Activated CD8-positive, alpha-beta memory T cell treated with anti-CD3 and anti-CD28 coated beads for 4 hours (primary cell): ENCODE measurements at places on chromosomes 1 and 21.
A peak's percentile ranks its signal among the peaks of the same experiment; 100 is the strongest.

DNA sequence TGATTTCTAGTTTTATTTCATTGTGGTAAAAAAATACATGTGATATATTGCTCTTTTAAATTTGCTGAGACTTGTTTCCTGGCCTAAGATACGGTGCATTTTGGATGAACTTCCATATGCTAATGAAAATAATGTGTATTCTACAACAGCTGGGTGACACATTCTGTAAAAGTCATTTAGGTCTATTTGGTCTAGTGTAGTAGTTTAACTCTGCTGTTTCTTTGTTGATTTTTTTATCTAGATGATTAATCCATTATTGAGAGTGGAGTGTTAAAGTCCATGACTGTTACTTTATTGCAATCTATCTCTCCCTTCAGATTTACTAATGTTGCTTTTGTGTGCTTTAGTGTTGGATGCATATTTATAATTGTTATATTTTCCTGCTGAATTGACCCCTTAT is 161.4 kb downstream of the VAV3 start:
- DNase-seq: no peak

DNA sequence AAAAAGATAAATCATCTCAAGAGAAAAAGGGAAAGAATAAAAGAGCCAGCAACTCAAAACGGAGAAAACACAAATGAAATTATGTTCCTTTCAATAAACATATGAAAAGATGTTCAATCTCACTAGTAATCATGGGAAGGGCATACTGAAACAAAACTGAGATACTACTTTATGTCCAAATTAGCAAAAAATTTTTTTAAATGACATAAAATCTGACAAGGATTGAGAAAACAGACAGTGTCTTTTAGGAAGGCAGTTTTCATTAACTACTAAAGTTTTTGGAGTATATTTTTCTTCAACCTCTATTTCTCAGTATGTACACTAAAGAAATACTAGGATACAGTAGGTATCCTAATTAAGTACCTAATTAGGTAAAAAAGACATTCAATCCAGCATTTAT is 73.3 kb downstream of the ARID4B start:
- no peak for DNase-seq

DNA sequence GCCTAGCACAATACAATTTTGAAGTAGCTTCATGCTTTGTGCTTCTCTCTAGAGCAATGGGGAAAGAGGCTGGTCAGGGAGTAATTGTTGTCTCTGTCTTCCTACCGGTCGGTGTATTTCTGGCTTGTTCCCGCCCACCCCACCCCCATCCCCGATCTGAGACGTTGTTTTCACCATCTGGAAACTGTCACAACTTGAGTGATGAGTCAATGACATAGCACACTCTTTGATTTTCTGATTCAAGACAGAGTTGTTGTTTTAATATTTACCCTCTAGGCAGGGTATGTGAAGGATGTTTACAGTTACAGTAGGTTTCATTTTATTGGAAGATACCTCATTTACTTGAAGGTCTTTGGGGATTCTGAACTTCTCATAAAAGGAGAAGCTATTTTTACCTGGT is 7.0 kb downstream of the IL12RB2 start:
- no peak for DNase-seq

DNA sequence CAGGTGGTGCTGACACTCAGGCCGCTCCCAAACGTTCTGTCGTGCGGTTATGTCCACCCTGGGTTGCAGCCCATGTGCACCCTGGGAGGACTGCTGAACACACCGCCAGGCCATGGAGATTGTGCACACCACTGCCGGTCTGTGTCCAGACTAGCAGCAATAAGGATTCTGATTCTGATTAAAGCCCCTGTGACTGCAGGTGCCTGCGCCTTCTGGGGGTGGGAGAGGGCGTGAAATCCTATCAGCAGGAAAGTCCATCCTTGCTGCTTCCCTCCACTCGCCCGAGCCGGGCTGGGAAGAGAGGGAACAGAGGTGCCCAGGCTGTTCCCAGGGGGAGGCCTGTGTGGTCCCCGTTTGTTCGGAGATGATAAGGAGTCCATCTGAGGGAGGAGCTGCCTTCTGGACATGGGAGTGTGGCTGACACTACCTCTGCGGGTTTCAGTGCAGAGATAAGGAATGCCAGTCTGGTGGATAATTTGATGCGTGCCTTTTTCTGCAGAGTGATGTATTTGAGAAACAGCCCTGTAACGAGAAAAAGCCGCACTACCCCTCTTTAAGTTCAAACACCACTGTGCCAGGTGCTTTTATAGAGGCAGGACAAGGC is 41.2 kb downstream of the BACE2 start:
- no peak for DNase-seq

GRCh38 chr21:44939532-44940115 is at the start of gene SLX9:
Gene SLX9 (plus strand): TSS chr21:44940029. CDS start chr21:44940058, 29 bp downstream.
- DNase-seq: peak; percentile 67

DNA sequence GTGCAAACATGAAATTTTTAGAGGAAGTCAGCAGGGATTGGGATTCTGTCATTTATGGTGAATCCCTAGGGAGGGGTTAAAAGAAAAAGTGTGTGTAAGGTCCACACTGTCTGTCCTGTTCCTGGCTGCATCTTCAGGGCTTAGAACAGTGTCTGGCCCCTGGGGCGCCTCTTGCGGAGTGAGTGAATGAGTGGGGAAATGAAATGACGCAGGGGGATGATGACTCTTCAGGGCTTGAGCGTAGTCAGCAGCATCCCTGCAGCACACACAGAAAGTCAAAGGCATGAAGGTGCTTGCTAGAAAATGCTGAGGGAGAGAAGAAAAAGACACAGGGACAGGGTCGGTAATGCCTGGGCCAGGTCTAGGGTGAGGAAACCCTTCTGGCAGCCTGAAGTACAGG is 57.8 kb downstream of the PGBD5 start:
- DNase-seq: no peak

- DNase-seq: no peak
These were observed 16.2 kb downstream of the DRAXIN start for GRCh38 chr1:11707621-11708276.

DNA sequence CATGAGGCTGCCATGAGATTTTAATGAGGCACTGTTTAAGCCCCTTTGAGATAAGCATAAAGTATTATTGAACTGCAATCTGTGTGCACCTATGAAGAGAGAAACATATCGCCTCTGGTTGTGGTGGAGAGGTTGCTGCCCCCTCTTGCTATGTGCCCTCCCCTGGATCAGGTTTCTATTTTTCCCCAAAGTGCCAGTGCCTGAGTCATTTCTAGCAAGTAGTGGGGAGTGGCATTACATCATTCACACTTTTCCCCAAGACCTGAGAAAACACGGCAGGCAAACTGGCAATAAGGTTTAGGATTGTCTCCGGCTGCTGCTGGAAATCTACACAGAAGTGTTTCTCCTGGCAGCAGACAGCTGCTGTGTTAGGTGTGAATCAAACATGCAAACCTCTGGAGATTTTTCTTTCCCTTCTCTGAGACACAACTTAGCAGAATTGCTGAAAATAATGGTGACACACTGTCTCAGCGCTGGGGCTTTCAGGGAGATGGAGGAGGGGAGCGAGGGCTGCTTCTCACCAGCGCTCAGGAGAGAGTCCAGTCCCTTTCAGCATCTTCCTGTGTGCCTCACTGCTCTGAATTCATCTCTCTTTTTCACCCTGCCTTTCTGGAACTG is 13.7 kb upstream of the RGS16 start:
- DNase-seq: no peak

GRCh38 chr1:84940481-84940880 is 47.5 kb upstream of the LPAR3 start:
- DNase-seq: no peak

DNA sequence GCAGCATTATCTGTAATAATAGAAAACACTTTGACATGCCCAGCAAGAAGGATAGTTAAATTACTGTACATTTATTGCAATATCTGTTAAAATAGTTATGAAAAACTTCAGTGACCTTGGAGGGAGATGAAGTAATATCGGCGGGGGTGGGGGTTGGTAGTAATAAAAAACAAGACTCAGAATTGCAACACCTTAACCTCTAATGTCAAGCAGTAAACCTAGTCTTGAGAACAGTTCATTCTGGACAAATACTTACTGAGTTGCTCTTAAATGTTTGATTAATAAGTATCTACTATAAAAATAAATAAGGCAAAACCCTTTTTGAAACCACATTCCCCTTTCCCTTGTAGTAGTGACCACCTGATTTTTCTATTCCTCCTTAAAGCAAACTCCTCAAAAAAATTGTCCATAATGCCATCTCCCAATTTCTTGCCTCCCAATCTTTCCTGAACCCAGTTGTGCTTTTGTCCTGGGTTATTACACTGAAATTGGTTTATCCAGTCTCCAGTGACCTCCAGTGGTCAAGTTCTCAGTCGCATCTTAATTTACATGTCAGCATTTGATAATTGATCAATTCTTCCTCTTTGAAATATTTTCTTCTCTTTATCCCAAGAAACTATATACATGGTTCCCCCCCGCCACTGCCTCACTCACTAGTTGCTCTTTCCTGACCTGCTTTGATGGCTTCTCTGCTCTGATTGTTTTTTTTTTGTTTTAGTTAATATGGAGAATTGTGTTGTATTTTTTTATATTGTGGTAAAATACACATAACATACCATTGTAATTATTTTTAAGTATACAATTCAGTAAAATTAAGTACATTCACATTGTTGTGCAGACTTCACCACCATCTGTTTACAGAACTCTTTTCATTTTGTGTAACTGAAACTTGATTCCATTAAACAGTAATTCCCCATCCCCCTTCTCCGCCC is 36.8 kb downstream of the RAP1A start:
- DNase-seq: no peak

- no peak for DNase-seq
These were observed 994.6 kb upstream of the PRMT6 start for GRCh38 chr1:106061586-106062495.

GRCh38 chr1:15304708-15305467 is 57.9 kb downstream of the FHAD1 start:
- DNase-seq: peak; percentile 55

DNA sequence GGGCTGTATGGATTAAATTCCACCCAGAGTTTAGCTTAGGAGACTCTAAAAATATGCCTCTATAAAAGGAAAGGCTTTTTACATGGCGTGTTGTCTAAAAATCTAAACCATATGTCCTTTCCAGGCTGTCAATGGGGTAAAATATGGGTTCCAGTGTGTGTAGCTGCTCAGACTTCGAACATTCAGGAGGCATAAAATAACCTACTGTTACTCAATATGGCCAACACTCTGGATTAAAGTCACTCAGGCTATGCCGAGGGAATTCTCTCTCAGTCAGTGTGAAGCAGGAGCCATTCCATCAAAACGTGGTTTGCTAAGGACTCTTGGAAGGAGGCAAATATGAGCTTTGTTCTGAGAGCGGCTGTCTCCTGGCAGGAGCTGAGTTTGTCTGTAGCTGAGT is 135.3 kb downstream of the RUNX1 start:
- no peak for DNase-seq

GRCh38 chr1:112528076-112528475 is 19.3 kb downstream of the WNT2B start:
- no peak for DNase-seq

GRCh38 chr1:233668146-233668724 is 54.3 kb downstream of the KCNK1 start:
- DNase-seq: no peak

- no peak for DNase-seq
These were observed 303.0 kb upstream of the PLD5 start for GRCh38 chr1:242827538-242827937.

DNA sequence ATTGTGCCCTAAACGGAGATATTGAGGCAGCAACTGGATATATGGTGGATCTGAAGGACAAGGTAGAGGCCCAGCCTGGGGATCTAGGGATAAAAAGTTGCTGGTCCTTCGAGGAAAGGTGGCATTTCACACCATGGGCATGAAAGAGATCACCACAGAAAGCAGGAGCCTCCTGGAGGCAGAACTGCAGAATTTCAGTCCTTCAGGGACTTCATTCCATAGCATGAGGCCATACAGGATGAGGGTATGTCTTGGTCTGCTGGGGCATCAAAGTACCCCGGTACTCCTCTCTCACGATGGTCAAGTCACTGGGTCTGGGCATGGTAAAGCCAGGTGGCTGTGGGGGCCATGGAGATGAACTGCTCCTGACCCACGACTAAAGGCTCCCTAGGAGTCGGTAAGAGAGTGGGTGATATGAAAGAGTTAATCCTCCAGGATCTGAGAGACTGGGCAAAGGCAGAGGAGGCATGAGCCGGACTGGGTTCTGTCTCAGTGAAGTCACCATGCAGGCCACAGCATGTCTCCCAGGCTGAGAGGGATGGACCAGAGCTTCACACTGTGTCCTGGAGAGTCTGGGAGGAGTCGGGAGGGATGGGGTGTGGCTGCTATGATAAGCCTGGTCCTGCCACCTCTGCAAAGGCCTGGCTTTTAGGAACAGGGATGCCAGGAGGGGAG is 5.8 kb upstream of the SPRR5 start:
- no peak for DNase-seq

DNA sequence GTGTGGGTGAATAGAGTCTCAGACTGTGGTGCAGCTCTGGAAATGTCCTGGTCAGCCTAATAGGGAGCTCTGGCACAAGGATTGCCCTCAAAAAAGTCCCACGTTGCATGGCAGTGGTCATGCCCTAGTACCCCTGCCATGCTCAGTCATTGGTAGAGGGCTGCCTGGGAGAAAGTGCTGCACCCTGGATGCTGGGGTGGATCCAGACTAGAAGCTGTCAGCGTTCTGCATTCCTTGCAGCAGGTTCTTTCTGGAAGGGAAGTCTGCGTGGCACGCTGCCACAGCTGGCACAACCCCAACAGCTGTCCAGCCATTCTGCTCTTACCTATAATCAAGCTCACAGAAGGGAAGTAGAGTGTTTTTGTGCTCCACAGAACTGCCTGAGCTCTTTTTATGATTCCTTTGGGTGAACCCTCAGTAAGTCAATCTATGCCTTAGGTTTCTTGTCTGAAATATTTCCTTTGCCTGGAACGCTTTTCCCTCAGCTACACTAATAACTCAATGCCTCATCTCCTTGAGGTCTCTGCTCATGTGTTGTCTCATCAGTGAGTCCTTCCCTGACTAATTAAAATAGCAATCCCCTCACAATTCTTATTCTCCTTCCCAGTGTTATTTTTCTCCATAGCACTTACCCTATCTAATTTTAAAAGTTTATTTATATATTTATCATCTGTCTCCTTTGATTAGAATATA is 61.5 kb upstream of the JAK1 start:
- DNase-seq: no peak

- DNase-seq: no peak
These were observed 842 bp downstream of the ATXN7L2 start for GRCh38 chr1:109484519-109484975.

GRCh38 chr1:59480188-59480888 is 183.4 kb downstream of the FGGY start:
- DNase-seq: no peak

- DNase-seq: no peak
These were observed 34.8 kb upstream of the DUSP10 start for GRCh38 chr1:221776495-221777301.

GRCh38 chr1:53074313-53075154 is 12.5 kb downstream of the PODN start:
- DNase-seq: no peak

GRCh38 chr1:7387053-7387927 is 383.8 kb upstream of the VAMP3 start:
- DNase-seq: no peak

- DNase-seq: no peak
These were observed 70.8 kb downstream of the SMYD2 start for GRCh38 chr1:214351551-214352277.
